Activated CD4-positive, alpha-beta T cell treated with anti-CD3 and anti-CD28 coated beads, Interleukin-2, amount 50 U/mL, for 24 hours (primary cell): ENCODE measurements at places on chromosomes 1 and 21.
A peak's percentile ranks its signal among the peaks of the same experiment; 100 is the strongest.

GRCh38 chr1:44677201-44677766, 2.8 kb downstream of the ARMH1 start:
- DNase-seq: no peak

- no peak for DNase-seq
Observed at GRCh38 chr1:97668945-97669344, 251.9 kb downstream of the DPYD start.

- DNase-seq: no peak
Observed at GRCh38 chr1:40876891-40877290, 14.7 kb upstream of the CITED4 start.

DNA sequence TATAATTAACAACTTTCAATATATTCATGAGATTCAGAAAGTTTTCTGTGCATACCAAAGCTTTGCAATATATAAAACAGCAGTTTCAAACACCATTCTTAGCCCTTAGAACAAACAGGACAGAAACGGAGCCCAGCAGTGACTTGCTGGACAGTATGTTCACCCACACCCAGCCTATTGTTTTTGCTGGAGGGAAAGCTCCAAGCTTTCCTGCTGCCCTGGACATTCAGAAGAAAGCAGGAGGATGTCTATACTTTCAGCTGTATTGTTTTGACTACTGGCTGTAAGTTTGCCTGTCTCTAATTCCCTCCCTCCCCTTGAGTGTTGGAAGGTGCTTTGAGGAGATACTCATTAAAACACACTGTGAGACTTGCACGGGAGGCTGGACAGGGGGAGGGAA, 9.6 kb downstream of the DENND2C start:
- no peak for DNase-seq

- DNase-seq: no peak
Observed at GRCh38 chr1:61353797-61354406, 271.5 kb downstream of the NFIA start.

GRCh38 chr21:37514038-37514667, 147.6 kb downstream of the DYRK1A start:
- DNase-seq: no peak

DNA sequence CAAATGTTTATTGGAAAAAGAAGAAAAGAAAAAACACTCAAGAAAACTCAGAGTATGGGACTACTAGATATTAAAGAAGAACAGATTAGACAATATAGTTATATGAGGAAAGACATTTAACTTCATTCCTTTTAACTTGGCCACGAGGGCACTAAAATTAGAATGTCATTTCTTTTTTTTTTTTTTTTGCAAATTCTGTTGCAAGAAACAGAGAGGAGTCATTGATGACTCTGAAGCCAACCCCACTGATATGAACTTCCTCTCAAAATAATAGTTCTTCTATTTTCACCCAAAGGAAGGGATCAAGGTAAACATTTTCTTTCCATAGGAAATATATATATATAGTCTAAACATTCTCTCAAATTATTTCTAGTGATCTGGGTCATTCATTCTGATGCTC, 24.6 kb upstream of the PEX19 start:
- no peak for DNase-seq

GRCh38 chr21:41428311-41428710, 2.3 kb downstream of the MX1 start:
- no peak for DNase-seq

DNA sequence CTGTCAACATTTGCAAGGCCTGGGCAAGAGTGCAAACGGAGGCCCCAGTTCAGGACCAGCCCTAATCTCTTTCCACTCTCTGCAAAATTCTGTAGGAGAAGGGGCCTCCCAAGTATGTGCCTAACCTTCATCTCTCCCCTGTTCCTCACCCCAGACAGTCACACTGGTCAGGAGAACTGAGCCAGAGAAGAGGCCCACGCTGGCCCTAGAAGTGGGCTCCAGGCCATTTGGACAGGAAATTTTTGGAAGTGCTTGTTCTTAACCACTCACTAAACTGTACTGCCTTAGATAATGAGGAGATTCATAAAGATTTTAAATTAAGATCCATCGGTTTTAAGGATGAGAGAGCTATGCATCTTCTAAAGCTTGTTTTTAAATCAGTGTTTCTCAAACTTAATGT, 129.7 kb upstream of the ADGRL2 start:
- no peak for DNase-seq

- DNase-seq: no peak
Observed at GRCh38 chr1:40697436-40697835, 5.9 kb downstream of the NFYC start.

DNA sequence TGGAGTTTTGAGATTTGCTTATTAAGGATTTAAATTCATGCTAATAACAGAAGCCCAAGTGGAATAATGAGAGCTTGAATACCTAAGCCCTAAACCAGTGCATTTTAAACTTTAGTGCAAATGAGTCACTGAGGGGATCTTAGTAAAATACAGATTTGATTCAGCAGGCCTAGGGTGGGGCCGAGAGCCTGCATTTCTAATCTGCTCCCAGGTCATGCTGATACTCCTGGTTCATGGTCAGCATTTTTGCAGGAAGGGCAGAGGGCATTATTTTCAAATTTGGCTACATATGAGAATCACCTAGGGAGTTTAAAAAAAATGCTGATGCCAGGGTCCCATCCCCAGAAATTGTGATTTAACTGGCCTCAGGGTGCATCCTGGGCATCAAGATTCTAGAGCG, 39.3 kb downstream of the DNTTIP2 start:
- no peak for DNase-seq

DNA sequence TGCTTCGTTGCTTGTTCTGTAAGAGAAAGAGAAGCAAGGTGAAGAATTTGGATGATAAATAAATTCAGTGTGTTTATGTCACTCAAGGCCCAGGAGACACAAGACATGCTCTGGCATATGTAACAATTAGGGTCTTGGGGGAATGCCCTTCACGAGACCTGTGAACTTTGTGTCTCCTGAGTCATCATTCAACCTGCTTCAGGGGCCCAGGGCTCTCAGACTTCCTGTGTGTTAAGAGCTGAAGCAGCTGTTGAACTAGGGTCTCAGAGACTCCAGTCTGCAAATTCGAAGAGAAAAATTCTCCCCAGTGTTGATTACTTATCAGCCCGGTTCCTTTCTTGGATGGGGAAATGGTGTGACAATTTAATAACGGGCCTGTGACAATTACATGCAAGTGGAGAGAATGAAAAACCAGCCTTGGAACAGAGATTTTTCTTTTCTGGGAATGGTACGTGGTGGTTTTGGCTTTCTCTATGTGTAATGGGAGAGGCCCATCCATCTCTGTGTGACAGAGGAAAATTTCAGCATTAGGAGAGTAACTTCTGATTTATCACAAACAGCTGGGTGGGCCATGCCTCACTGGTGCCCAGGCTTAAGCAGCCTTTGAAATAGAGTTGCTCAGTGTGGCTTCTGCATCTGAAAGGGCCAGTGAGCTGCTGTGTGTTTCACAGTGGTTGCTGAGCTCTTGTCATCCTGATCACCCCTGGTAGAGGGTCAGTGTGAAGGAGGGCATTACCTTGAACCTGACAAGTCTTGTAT, 22.4 kb downstream of the HUNK start:
- no peak for DNase-seq

DNA sequence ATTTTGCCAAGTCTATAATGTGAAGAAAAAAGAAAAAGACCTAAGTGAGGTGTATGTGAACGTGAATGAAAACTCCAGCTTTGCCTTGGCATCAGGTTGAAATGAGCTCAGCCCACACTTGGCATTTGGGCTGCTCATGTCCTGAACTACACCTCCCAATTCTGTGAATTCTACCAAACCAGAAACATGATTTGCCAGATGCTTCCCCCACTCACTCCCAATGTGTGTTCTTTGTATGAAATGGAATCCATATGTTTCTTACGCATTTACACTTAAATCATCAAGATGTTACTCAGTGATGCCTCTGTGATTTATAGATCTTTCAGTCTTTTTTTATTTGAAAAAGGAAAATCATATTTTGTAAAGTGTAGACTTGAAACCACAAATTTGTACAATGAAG, 32.8 kb upstream of the RUNX1 start:
- DNase-seq: no peak

DNA sequence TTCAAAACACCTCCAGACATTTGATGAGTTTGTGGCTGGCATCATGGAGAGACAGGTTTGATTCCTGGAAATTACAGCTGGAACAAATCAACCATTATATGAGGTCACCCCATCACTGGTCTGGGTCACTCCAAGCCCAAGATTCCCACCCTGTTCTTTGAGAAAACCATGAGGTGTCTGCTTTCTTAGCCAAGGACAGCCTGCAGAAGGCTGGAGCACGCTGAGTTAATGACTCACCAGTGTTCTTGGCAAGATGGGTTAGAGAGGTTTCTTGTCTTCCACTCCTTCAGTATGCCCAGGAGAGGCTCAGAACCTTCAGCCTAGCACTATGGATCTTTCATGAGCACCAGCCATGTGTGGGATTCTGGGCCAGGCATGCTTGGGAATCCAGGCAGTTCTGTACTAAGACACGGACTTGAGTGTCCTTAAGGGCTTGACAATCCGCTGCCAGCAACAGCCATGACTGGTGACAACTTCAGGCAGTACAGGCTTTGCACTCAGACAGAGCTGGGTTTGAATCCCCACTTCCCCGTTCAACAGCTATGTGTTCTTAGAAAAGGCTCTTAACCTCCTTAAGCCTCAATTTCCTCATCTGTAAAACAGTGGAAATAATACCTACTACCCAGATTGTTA, 43.9 kb downstream of the GRHL3 start:
- DNase-seq: no peak

DNA sequence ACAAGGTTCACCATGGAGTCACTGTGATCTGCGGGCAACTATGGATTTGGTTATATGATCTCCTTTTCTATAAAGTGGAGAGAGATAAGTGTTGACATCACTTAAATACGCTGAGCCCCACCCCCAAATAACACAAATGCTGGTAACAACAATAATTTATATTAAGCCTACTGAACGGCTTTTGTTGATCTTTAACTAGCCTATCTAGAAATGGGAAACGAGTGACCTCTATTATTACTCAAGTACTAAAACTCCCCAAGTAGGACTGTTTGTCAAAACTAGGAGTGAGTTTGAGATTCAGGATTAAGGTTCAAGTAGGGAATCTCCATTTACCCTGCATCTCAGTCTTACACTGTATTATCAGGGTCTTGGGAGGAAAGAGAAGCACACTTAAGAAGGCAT, 52.2 kb downstream of the MAP3K7CL start:
- no peak for DNase-seq

- no peak for DNase-seq
Observed at GRCh38 chr21:14448784-14449183, 65.8 kb upstream of the HSPA13 start.

- DNase-seq: no peak
Observed at GRCh38 chr1:6441586-6441985, 17.0 kb downstream of the ESPN start.

- no peak for DNase-seq
Observed at GRCh38 chr1:193256019-193256418, 69.6 kb upstream of the B3GALT2 start.

GRCh38 chr1:210617293-210617692, 288.6 kb downstream of the HHAT start:
- no peak for DNase-seq

- DNase-seq: no peak
Observed at GRCh38 chr1:78091215-78091813, 45.5 kb downstream of the GIPC2 start.

GRCh38 chr1:19336543-19336942, 24.4 kb downstream of the SLC66A1 start:
- DNase-seq: peak; percentile 59

- no peak for DNase-seq
Observed at GRCh38 chr1:47491341-47491753, 53.5 kb downstream of the FOXD2 start.

GRCh38 chr1:103187673-103188072, 79.4 kb upstream of the COL11A1 start:
- DNase-seq: no peak

DNA sequence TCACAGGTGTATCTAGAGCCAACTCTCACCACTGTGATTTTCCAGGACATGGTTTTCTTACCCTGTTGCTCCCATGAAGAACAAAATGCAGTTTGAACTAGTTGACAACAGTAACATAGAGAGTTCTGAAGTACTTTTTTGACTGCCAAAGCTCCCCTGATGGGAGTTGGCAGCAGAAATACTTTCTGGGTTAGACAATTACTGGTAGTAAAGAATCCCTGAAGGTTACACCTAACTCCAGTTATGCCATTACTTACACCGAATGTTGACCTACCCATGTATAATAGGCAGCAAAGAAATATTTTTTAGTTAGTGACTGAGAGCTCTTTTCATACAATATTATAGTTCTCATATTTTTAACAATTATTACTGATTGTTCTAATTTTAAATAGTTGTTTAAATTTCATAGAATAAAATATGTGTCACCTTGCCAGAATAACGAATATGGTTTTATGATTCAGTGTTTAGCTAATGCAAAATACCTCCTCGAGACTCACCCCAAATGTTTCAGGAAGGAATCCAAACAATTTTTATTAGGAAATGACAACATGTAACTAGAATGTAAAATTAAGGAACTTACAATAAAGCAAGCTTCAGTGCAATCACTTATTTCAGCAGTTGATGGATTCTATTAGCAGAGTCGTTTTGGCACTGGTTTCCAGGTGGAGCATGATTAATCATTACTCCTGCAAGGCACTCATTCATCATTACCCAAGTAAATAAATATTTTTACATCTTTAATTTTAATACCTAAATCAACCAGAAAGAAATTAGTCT, 237.6 kb downstream of the MRPL39 start:
- DNase-seq: no peak

DNA sequence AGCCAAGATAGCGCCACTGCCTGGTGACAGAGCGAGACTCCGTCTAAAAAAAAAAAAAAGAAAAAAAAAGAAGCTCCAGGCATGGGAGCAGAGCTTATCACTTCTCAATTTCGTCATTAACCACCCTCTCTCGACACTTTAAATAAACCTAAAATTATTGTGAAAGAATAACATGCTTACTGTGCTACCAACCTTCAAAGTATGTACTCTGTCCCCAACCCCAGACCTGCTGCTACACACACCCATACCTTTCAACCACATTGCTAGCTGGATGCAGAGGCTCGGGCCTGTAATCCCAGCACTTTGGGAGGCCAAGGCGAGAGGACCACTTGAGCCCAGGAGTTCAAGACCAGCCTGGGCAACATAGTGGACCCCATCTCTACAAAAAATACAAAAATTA, 38.7 kb downstream of the GNPAT start:
- no peak for DNase-seq

DNA sequence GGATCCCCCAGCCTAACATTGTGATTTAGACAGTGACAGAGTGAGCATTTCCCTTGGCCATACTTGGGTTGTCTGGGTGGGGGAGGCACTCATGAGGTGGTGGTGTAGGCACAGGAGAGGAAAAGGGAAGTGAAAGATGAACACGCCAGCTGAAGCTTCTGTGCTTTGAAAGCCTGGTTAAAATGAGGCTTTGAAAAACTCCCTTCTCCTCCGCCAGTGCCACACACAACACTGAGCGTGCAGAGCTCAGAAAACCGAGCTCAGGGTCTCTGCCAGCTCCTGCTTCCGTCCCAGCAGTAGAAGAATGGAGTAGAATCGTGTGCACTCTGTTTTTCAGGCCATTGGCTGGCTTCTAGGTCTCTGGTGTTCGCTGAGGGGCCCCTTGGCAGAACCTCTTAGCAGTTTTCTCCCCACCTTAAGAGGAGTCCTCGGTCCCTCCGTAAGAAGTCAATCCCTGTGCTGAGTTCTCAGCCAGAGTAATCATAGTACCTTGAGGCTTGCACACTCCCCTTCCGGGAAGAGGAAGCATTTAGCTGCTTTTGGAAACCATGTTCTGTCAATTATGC, 12.9 kb downstream of the PLEKHM2 start:
- no peak for DNase-seq

- DNase-seq: no peak
Observed at GRCh38 chr1:73947009-73947408, 251.0 kb downstream of the LRRIQ3 start.
